ENCODE measurements at places on chromosomes 7 and 10.

DNA sequence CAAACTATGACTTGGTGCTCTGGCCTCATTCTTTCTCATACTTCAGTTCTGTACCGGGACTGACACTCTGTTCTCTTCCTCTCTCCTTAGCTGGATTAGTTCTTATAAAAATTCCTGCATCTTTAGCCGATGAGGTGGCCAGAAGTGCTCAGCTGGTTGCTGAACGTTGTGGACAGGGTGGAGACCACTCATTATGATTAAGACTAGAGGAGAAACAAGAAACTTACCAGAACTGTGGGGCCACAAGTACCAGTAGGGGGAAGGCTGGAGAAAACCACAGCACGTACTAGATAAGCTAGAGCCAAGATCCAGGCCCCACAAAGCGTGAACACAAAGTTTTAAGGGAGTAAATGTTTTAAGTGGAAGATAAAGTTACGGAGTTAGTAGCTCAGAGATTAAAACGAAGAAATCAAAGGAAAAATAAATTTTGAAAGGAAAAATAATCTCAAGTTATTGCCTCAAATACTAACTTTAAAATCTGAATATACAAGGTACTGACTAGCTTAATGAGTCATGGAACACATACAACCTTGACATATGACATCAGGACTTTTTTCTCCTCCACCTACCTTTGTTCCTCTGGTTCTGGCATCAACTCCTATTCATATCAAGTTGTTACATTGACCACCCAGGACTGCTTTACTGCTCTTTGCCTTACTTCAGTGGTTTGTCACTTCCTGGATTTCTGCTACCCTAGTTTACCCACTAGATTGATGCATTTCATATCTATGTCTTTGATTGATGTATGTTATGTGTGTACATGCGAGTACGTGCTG lies 469.0 kb downstream of the TFEC start:
- DNase-seq, result no peak

GRCh38 chr10:49296836-49297235 lies 2.1 kb upstream of the C10orf71 start:
- peak; percentile 18 for DNase-seq

DNA sequence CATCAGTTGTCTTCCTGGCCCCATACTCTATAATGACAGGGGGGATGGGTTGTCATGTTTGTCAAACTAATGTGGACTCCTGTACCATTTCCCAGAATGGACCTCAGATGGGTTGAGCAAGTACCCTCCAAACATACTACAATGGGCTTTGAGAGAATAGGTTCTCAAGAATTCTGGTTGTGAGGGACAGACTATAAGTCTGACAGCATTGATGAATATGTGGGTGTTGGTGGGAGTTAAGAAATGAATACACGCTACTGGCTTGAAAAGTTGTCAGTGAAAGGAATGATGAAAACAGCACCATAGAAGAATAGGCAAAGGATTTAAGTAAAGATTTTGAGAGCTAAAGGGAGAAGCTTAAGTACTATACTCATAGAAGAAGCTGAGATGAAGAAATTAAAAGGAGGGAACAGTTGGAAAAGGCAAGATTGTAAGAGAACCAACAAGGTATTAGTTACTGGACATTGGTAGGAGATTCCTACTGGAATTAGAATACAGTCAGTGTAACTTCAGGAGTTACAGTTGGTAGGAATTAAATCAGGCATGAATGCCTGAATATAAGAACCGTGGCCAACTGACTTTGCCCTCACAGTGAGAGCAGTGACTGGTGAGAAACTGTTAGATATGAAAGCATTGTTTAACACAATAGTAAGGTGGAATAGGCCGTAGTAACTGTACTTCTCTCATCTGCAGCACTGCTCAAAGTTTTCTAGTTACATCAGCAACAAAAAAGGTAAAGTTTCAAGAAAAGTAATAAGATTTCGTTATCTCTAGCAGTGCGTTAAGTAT lies 86.3 kb downstream of the LCOR start:
- DNase-seq, result no peak

- DNase-seq, result peak; percentile 99
Observed at GRCh38 chr7:74656837-74657691, 454 bp upstream of the GTF2I start.

DNA sequence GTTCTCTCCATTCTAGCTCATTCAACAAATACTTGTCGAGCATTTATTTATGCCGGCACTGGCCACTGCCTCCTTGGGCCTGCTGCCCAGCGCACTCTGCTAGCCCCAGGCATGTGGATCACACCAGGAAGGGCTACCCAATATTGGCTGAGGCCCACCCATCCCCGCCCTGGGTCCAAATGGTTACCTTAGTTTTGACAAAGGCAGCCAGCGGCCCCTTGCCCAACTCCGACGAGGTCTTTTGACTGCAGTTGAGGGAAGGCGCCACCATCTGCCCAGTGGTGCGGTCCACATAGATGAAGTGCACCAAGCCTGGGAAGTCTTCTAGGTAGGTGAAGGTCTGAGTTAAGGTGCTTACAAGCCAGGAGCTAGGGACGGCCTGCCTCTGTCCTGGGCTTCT lies 7.2 kb upstream of the PYROXD2 start:
- DNase-seq, result no peak

- DNase-seq, result no peak
Observed at GRCh38 chr7:75689246-75690099, 49.3 kb downstream of the HIP1 start.

GRCh38 chr7:83053965-83054364 lies 108.7 kb downstream of the PCLO start:
- DNase-seq, result no peak

GRCh38 chr10:62590306-62590705 lies 214.2 kb upstream of the ADO start:
- no peak for DNase-seq

DNA sequence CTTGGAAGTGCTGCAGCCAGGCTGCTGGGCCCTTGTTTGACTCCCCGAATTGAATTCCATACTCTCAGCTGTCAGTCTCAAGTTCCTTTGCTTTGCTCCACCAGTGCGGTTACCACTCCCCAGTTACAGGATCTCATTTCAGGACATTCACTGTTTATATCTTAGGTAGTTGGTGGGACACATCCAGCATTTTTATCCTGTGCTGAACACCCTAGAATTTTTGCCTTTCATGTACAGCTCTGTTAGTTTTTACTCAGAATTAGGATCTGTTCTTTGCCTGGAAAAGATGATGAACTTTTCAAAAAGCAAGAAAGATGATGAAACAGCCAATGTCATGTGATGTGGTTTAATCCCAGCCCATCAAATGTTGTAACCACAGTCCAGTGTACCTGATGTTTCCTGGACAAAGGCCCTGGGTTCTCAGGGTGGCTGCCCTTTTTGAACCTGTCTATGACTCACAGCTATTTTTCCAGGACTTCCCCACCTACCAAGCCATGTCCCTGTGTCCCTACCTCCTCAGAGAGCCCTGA lies 149.7 kb downstream of the NOC3L start:
- no peak for DNase-seq

Data from NCI-H69 (cell line).